ENCODE measurements at places on chromosomes 2 and 18.

- no peak for DNase-seq
These were observed 230.7 kb downstream of the KCNH7 start for GRCh38 chr2:162607915-162608314.

DNA sequence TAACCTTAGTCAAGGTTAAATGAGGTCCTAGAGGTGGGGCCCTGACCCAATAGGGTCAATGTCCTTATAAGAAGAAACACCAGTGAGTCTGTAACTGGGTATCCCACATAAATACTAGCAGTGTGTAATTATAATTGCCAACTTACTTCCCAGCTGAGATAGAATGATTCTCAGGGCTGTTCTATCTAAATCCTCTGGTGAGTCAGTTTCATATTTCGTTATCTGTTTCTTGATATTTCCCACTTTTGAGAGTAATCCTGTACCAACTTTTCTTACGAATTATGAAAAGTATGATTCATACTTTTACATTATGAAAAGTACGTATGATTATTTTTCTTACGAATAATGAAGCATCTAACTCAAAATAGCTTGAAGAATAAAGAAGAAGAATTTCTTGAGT, 546.8 kb upstream of the NETO1 start:
- DNase-seq: no peak

DNA sequence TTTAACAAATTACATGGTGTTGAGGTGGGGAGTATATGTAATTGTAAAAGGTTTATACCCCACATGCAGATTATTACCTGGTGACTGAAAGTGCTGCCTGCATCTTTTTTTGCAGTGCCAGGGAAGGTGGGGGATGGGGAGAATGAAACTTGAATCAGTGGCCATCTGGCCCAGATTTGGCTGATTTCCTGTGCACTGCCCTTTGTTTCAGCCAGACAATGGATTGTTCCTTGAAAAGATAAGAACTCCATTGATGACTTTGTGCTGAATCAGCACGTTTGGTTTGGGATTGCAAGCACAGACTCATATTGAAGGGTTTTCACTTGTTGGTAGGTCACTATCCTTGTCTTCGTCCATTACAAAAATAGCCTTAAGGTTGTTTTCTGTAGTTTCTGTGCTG, 20.9 kb downstream of the GREB1L start:
- DNase-seq: no peak

- DNase-seq: no peak
These were observed 3.2 kb downstream of the NDUFB3 start for GRCh38 chr2:201074996-201075395.

- DNase-seq: no peak
These were observed 497.1 kb upstream of the KLHL29 start for GRCh38 chr2:22887845-22888244.

DNA sequence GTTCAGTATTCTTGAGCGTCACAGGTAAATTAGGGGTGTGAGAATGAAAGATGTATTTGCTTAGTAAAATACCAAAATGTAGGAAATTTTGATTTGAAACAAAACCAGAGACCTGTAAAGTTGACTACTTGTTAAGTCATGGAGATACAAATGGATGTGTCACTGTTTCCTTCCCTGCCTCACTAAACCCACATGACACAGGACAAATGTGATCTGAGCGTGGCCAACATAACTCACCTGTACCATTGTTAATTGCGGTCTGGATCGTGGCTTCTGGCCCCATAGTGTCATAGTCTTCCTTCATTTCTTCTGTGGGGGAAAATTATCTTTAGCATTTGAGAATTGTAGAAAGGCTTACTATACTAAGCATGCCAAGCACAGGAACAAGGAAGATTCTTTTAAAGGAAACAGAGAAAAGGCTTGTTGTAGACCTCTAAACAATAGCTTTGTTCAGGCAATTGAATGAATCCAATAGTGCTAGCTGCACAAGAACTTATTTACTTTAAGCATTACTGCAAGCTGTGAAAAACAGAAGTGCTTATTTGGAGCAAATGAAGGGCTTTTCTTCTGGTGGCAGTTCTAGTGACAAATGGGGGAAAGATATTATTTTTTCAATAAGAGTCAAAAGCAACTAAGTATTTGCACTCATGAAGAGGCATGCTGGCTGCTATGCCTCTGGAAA, 95.2 kb downstream of the ZEB2 start:
- no peak for DNase-seq

GRCh38 chr2:19736191-19736831, 165.5 kb downstream of the TTC32 start:
- DNase-seq: no peak

GRCh38 chr2:136891100-136891499, 125.8 kb downstream of the THSD7B start:
- no peak for DNase-seq

GRCh38 chr2:126699716-126700581, 44.0 kb downstream of the GYPC start:
- DNase-seq: no peak

DNA sequence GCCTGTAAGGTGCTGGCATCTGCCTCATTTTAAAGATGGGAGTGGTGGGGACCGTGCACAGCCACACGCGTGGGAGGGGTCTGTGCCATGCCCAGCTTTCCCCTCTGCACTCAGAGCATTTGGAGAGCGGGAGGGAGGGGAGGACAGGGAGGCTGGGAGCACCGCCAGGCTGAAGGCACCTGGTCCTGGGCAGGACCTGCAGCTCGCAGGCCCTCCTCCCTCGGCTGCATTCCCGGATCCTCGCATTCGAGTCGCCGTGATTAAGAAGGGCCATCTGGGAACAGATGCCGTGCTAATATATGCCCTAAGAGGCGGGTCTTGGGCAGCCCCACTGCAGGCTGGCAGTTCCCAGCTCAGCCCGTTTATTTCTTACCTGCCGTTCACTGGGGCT, 84.0 kb downstream of the PTGR3 start:
- no peak for DNase-seq

- no peak for DNase-seq
These were observed 91.2 kb downstream of the NCKAP5 start for GRCh38 chr2:133476931-133477615.

- no peak for DNase-seq
These were observed 24.8 kb downstream of the CYRIA start for GRCh38 chr2:16640867-16641266.

DNA sequence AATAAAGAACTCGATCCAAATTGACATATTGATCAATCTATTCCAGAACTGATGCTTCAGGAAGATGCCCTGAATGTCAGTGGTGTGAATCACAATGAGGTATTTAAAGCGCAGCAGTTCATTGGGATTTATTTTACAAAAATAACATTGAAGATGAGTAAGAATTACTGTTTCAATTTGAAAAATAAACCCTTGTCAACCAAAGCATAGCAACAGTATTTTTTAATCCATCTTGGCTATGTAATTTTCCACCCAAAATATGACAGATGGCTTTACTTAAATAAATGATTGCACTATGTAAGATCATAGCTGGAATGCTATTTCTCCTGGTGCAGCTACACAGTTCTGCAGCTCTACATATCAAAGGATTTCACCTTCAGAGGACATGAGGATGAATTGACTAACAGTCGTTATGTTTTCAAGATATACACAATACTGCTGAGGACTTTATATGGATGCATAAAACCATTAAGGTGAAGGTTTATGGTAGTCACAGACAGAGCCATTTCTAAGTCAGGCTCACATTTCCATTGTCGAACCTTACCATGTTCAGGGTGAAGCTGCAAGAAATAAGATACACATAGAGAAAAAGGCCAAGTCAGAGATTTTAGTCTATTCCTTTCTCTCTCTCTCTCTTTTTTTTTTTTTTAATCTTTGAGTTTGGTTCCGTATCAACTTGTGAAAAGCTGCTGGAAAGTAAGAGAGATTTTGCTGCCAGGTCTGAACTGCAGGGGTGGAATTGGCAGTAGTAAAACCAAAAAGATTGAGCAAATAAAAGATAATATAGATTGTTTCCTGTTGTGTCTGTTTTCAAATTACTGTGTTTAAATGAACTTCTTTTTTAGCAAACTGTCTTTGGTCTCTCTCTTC, 398.0 kb upstream of the CDH20 start:
- no peak for DNase-seq

DNA sequence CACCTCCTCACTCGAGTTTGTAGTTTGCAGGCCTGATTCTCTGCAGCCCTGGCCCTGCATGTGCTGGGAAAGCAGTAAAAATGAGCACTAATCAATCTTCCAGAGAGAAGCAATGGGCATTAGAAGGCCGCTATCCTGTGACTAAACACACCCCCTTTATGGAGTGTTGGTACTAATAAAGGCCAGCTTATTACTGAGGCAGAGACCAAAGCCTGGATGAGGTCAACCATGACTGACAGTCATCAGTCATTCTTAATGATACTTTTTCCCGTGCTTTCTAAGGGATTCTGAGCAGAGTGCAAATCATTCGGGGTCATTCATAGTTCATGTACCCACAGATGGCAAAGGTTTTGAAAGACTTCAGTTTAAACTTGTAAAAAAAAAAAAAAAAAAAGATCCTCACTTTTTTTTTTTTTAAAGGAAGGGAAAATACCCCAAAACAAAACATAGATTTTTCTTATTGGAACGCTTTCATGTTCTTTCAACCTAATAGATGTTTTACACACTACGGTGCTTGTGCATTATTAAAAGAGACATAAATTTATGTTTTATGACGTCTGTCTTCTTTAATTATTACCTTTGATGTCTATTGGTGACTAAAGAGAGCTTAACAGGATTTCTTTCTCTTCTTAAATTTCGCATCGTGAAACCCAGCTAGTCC, 13.2 kb downstream of the TSHZ1 start:
- DNase-seq: no peak

GRCh38 chr18:58953627-58954026, 89.0 kb downstream of the ZNF532 start:
- DNase-seq: no peak

Measured in HCT116 (cell line).